ENCODE measurements at places on chromosomes 6 and 20. TPM values are rescaled to one million over a fixed set of nuclear protein-coding genes. Genes with fewer than 3 reads are reported as not detected.

Gene ARMH2
- not detected for total RNA-seq

Gene FERMT1
- 7.7 TPM for total RNA-seq

Gene PLA2G7
- not detected for total RNA-seq

Gene SRMS
- total RNA-seq: not detected

Gene RIPOR2
- total RNA-seq: 2.3 TPM

Gene PDE7B
- 0.14 TPM for total RNA-seq

Gene DNAH8
- not detected for total RNA-seq

Gene PPP1R14C
- 28.8 TPM for total RNA-seq

DNA sequence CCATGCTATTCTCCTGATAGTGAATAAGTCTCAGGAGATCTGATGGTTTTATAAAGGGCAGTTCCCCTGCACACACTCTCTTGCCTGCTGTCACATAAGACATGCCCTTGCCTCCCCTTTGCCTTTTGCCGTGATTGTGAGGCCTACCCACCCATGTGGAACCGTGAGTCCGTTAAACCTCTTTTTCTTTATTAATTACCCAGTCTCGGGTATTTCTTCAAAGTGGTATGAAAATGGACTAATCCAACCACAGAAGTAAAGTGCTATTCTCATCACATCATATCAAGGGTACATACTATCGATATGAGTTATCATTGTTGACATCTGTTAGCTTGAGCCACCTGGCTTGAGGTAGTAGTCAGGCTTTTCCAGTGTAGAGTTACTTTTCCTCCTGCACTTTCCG lies 2.3 kb downstream of the MANBAL start:
- no peak for DNase-seq

DNA sequence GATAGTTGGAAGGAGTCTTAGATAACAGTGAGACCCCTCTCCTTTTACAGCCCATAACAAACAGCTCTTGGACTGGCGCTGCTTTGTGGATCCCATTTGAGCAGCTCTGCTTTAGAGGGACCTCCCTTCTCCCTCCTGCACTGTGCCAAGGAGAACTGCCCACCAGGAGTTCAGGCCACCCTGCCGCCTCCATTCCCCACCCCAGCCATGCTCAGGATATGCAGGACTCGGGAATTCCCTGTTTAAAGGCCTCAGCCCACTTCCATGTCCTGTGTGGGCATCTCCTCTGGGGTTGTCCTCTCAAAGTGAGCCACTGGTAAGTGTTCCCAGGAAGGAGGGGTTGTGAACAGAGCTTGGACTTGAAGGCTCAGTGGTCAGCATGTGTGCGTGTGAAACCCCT lies 312.6 kb upstream of the RNF24 start:
- no peak for DNase-seq

- peak; percentile 91 for DNase-seq
Observed at GRCh38 chr20:31722257-31723068, at the start of gene BCL2L1. Gene BCL2L1 (minus strand): TSS chr20:31722868. CDS start chr20:31722218, 650 bp downstream.

- DNase-seq: no peak
Observed at GRCh38 chr20:24970030-24970553, 21.0 kb downstream of the CST7 start.

- DNase-seq: no peak
Observed at GRCh38 chr20:62721511-62722370, 13.1 kb downstream of the NTSR1 start.

- DNase-seq: peak; percentile 81
Observed at GRCh38 chr6:63573899-63574553, 1.7 kb downstream of the LOC128125822 start.

DNA sequence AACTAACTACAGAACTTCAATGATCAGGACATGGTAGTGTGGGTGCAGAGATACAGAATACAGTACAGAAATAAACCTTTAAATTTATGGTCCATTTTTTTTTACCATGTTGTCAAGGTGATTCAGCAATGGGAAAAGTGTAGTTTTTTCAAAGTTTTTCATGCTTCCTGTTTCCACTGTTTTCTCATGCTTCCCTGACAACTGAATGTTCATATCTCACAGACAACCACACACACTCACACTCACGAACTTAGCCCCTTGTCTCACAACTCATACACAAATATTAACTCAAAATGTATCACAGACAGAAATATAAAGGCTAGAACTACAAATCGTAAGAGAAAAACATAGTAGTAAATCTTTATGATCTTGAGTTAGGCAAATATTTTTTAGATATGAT lies 232.6 kb upstream of the CDYL start:
- no peak for DNase-seq

GRCh38 chr6:93849857-93850256 lies 430.5 kb upstream of the EPHA7 start:
- no peak for DNase-seq

DNA sequence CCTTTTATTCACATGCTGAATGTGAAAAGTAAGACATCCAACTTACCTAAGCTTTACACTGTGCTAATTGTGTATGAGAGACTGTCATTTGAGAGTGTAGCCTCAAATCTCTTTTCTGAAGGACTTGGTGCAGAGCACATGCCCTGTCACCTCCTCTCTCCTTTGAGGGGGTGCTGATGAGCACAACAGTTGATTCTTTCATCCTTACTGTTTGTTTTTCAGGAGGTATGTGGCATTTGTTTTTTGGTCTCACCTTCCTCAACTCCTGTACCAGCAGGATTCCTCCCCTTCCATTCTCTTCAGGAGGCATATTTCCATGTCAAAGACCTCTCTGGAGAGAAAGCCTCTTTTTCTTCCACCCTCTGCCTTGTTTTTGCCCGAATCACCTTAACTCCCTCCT lies 252.6 kb upstream of the CITED2 start:
- DNase-seq: no peak

- no peak for DNase-seq
Observed at GRCh38 chr20:59223182-59223601, 59.6 kb downstream of the ZNF831 start.

DNA sequence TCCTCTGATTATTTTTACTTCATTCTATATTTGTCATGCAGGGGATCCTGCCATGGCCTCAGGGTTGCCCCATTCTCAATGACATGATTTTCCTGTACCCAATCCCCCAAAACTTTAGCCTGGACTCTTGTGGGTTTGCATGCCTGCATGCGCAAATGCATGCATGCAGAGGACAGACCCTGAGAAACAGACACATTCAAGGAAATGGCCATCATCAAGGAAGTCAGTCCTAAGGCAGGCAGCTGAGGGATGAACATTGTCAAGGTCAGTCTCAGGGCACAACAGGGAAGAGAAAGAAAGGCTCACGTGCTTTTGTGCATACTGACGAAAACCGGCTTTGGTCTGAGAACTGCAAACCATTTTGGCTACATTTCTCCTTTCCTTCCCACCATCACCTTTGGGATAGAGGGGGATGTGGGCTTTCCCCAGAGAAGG lies 13.1 kb downstream of the NEDD9 start:
- DNase-seq: no peak

DNA sequence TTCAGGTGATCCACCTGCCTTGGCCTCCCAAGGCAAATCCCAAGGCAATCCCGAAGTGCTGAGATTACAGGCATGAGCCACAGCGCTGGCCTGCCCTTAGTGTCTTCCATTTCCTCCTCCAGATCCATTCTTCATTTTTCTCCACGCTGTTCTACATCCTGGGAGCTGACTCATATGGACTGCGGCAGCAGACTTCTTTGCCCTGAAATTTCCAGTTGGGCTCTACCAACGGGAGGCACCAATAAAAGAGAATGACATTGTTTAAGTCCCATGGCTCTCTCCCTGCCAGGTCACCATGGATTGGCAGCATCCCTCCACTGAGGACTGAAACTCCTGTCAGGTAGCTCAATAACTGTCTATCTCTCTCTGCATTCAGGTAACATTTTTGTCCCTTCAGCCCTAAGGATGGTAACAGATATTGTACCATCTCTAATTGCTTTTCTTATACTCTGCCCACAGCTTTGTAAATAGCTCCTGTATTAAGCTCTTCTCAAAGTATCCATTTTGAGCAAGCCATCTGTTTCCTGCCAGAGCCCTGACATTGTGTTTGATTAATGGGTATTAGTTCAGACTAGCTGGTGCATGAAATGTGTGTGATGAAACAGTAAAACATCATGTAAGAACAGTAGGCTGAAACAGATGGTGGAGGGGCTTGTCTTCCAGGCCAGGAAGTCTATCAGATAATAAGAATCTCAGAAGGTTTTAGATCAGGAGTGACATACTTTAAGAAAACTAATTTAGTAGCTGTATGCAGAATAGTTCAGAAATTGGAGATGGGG lies 3.6 kb downstream of the TBCC start:
- DNase-seq: peak; percentile 57

- DNase-seq: no peak
Observed at GRCh38 chr6:88840796-88841539, 122.5 kb downstream of the RNGTT start.

DNA sequence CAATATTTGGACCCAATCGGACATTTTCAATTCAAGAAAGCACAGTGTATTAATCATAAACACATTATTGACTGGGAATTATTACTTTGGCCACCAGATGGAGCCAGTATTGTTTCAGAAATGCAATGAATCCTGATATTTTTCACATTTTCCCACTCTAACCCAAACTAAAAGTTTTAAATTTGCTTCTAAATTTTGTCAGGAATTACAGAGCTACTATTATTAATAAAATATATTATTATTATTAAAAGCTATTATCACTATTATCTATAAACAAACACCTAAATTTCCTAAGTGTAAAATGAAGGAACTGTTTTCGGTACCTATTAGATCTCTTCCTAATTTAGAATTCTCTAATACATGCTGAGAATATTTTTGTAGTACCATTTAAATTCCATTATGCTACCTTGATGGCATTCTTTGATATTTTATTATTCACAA lies 245.3 kb downstream of the OGFRL1 start:
- DNase-seq: no peak

- no peak for DNase-seq
Observed at GRCh38 chr20:24751551-24751950, 197.5 kb upstream of the CST7 start.

DNA sequence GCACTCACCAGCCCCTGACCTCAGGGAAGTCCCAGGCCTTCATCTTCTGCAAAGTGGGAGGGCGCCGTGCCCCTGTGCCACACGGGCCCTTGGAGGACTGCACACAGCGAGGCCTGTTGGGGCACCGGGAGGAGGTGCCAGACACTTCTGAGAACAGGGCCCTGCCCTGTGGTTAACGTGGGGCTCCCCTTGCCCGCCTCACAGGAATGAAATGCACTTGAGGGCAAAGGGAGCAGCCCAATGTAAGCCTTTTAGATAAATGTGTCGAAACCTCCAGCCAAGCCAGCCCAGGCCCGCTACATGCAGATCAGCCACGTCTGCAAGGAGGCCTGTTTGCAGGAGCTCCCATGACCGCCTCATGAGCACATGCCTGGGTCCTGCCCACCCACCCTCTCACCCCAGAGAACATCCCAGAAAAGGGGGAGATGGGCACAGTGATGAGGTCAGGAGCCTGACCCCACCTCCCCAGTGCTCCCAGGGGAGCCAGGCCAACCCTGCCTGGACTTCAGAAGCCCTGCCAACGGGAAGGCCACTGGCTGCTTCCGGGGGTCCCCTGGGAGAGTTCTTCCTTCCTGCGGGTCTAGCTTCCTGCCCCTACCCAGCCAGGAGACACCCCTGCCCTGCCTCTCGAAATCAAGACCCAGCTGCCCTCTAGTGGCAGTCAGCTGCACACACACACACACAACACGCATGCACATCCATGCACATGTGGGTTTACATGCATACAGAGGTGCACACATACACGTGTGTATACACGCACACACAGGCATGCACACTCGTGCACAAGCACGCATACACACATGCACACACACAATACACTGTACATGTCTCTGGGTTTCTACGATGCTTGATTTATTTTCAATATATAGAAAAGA lies 178.7 kb downstream of the TAF4 start:
- peak; percentile 30 for DNase-seq

GRCh38 chr6:138527411-138528088 lies 28.3 kb upstream of the NHSL1 start:
- no peak for DNase-seq

DNA sequence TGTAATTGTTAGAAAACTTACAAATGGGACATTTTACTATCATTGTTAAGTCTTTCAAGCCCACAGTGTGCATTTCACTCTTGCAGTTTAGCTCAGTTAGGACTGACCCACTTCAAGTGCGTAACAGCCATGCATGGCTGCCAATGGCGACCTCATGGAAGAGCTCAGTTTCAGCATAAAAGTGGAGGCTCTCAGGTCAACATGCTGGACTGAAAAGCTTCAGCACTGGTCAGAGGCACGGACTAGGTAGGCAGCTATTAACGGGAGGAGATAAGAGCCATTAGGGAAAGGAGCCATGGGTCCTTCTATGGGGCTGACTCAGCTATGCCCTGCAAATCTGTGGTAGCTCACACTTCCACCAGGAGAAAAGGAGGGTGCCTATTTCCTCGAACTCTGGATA lies 101.8 kb downstream of the TTLL2 start:
- DNase-seq: no peak

DNA sequence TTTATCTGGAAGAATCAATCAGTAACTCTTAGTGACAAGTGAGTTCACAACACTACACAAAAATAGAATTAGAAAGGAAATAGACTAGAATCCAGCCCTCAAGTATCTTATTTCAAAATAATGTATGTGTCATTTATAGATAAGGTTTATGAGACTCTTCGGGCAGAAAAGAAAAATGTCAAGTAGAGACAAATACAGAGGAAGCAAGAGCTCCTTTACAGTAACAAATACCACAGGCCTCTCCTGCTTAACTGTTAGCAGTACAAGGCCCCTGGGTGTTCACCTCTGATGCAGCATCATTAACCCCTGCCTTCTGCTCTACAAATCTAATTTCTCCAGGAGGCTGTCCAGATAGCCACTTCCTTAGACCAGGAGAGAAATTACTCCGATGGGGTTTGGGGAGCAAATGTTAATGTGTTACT lies 76.7 kb downstream of the UBE3D start:
- no peak for DNase-seq

DNA sequence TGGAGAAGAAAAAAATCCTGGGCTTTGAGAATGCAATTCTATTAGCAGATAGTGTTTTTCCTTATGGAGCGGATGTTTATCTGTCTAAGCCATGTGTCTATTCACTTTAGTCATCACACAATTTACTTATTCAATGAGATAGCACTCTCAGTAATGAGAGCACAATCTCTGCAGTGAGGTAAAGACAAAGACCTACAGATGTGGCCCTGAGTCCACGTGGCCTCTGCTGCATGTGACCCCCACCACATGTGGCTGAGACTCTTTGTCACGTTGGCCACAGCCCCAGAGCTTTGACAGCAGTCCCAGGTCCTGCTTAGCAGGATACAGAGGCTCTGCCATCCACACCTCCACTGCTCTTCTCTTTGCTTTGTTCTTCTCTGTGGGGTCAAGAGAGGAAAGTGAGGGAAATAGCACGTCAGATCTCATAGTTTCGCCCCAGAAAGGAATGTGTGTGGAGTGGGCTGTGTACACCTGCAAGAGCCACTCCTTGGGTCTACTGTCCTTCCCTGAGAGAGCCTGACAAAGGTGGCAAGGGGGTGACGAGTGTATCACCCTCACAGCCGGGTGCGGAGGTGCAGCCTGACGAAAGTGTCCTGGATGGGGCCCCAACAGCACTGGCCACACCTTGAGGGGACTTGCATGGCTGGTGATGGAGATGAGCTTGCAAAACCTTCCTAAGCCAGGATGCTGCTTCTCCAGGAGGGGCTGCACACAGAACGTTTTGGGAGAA lies 40.7 kb downstream of the ZNF831 start:
- no peak for DNase-seq

Measured in Caki2 (cell line).